Mucosa of gallbladder (tissue), 1 donor: ENCODE measurements at places on chromosomes 12 and 14. TPM values are rescaled to one million over a fixed set of nuclear protein-coding genes. Genes with fewer than 3 reads are reported as not detected.

Gene WDHD1
- 2.6 TPM for total RNA-seq

Gene CFAP73
- total RNA-seq = not detected

Gene NGB
- total RNA-seq = not detected

Gene CLEC1B
- total RNA-seq = not detected
